ENCODE measurements at places on chromosomes 7 and 10.

- no peak for DNase-seq
These were observed 132.6 kb downstream of the ST7 start for GRCh38 chr7:117085769-117086463.

GRCh38 chr7:49773218-49773935, at the start of gene VWC2:
Gene VWC2, plus strand, starts transcription at chr7:49773638. Its CDS starts 1,798 bp downstream, at chr7:49775436.
- DNase-seq: no peak

- DNase-seq: no peak
These were observed 35.4 kb upstream of the ZNF107 start for GRCh38 chr7:64630496-64630895.

GRCh38 chr10:100637785-100638184, 102.0 kb downstream of the HIF1AN start:
- no peak for DNase-seq

- DNase-seq: peak; percentile 38
These were observed 43.4 kb downstream of the LDB3 start for GRCh38 chr10:86711513-86712316.

DNA sequence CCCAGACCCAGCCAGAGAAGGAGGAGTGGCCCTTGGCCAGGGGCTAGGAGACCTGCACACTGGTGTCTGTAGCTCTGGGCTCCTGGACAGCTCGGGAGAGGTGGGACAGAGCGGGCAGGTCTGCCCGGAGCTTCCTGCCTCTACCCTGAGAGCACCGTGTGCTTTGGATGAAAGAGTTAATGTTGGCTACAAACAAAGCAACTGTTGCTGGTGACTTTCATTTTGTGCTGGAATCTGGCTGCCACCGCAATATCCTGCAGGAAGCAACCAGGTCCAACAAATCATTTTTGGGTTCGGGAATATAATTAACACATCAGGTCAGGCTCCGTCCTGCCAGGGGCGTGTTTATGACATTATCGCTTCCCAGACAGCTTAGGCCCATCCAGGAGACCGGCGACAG, 441.8 kb upstream of the MKI67 start:
- no peak for DNase-seq

DNA sequence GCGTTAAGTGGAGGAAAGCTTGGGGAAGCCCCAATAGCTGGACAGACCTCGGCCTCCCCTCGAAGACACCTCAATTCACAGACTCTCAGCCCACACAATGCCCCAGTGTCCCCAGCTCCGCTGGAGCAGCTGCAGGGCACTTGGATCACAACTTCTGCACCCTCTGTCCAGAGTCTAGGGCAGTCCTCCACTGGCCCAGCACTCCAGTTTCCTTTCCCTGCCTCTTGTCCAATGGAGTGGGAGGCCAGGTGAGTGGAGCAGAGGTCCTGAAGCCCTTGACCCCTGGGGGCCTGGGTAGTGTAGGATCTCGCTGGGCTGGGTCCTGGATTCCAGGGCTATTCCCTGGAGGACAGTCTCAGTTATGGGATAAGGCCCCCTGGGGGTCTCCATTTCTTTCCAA, 11.9 kb downstream of the SFRP5 start:
- DNase-seq: no peak

GRCh38 chr7:55132890-55133551, 114.2 kb downstream of the EGFR start:
- no peak for DNase-seq

- DNase-seq: no peak
These were observed 90.2 kb downstream of the GPR85 start for GRCh38 chr7:112996331-112996871.

GRCh38 chr7:45389073-45389872, 184.9 kb upstream of the ADCY1 start:
- no peak for DNase-seq

DNA sequence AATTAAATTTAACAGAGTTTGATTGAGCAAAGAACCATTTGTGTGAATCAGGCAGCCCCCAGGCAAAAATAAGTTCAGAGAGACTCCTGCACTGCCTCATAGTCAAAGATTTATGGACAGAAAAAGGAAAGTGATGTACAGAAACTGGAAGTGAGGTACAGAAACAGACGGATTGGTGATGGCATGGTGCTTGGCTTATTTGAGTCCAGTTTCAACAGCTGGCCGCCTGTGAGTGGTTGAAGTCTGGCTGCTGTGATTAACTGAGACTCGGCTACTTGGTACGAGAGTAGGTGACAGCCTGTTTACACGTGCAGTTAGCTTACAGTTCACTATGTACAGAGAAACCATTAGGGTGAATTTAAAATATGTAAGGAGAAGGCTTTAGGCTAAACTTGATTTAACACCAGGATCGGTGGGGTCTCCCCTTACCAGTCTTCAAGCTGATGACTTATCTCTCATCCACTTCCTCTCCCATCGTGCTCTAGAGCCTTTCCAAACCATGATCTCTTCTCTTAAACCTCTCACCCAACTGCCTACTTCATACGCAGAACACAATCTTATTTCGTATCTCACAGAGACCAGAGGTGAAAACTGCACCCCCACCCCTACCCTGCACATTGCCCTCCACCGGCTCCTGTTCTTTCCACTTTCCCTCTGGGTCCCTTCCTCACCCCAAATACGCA, 5.0 kb upstream of the MSMB start:
- DNase-seq: no peak

- no peak for DNase-seq
These were observed 18.6 kb downstream of the SFTPD start for GRCh38 chr10:79930267-79930666.

- no peak for DNase-seq
These were observed 28.7 kb downstream of the ARMH3 start for GRCh38 chr10:102027261-102027660.

DNA sequence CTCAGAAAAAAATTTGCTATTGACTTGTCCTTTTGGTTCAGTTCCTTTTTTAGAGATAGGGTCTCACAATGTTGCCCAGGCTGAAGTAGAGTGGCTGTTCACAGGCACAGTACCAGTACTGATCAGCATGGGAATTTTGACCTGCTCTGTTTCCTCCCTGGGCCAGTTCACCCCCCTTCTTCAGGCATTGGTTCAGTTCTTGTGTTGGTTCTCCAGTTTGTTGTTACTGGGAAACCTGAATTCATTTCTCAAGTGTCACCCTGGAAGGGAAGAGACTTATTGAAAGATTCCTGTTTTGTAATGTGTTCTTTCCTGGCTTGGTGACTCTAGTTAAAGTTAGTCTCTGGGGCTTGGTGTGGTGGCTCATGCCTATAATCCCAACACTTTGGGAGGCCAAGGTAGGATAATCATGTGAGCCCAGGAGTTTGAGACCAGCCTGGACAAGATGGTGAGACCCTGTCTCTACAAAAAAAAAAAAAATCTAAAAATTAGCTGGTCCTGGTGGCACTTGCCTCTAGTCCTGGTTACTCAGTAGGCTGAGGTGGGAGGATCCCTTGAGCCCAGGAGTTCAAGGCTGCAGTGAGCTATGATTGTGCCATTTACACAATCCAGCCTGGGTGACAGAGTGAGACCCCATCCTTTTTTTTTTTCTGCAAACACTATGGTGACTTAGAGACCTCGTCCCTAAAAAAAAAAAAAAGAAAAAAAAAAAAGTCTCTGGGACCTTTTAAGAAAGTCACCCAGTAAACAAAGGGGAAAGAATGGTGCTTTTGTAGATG, 52.7 kb downstream of the CNNM2 start:
- DNase-seq: no peak

DNA sequence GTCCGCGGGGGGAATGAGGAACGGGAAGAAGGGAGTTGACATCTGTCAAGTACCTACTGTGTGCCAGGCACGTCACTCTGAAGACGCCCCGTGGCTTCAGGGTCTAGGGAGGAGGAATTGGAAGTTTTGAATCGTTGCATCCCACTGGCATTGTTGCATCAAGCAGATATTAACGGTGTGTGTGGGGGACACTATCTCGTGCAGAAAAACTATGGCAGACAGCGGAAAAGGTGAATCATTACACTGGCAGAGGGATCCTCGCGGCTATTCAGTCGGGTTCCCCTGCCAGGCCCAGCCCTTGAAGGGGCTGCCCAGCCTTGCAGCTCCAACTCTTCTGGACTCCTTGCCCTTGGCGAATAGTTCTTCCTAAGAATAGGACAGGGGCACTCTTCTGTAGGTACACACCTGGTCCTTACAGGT, 1.0 kb upstream of the KIAA1549 start:
- no peak for DNase-seq

- DNase-seq: no peak
These were observed 731.8 kb downstream of the SUGCT start for GRCh38 chr7:40866601-40867000.

DNA sequence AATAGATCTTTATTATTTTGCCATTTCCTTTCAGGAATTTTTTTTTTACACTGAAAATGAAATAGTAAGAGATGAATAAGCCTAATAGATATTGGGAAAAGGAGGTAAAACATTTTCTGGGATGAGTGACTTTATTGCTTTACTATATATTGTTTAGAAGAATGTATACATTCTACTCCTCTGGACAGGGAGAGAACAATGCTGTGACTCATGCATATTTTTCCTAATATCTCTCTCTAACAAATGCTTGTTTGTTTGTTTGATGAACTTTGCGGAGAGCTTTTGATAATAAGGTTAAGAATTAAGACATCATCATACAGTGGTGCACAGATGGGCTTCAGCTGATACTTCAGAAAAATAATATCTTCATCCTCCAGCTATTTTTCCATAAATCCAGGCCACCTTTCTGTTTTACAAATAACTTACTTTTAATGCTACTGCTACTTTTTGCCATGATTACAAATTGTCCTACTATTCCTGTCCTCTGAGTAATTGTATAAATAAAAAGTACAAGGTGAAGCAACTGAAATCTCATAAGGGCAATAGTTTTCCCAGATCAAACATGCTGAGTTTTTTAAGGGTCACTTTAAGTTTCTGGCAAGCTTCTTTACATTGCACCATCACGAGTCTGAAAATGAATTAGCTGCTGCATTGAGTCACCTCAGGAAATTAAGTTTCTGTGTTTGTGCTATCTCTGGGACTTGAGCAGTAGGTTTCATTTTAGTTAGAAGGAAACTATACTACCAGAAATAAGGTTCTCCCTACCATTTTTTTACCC, 207.3 kb upstream of the POT1 start:
- no peak for DNase-seq

- DNase-seq: no peak
These were observed 208.7 kb upstream of the FAM3C start for GRCh38 chr7:121604627-121605316.

DNA sequence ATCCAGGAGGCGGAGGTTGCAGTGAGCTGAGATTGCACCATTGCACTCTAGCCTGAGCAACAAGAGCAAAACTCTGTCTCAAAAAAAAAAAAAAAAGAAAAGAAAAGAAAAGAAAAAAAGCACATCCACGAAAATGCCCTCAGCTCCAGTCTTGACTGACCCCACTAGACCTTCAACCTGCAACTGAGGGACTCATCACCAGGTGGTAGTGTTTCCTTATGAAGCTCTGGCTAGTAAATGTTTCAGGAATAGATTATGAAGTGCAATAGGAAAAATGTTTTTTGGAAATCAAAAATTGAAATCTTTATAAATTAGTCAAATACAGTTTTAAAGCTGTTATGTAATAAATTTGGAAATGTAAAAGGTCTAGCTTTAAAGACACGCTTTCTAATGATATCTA, 22.4 kb downstream of the TLL2 start:
- no peak for DNase-seq

DNA sequence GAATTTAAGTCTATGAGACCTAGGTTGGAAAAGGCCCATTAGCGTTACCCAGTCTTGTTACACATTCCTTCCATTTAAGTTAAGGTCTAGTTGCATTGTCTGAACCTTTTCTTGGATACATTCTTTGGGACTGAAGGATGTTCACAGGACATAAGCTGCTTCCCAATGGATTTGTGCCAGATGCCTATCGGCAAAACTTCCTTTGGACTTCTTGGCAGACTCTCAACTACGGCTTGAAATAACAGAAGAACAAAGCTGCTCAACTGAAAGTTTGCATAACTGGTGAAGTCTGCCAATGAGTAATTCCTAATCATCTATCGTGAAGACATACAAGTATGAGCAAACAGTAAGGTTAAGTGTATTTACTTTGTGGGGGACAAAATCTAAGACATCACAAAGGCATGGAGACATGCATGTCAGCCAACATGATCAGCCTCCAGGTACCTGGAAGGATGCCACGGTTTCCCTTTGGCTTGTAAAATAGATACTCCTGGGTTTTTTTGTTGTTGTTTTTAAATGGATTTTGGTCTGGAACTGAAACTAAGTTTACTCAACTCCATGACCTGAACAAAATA, 35.4 kb downstream of the MALSU1 start:
- no peak for DNase-seq

DNA sequence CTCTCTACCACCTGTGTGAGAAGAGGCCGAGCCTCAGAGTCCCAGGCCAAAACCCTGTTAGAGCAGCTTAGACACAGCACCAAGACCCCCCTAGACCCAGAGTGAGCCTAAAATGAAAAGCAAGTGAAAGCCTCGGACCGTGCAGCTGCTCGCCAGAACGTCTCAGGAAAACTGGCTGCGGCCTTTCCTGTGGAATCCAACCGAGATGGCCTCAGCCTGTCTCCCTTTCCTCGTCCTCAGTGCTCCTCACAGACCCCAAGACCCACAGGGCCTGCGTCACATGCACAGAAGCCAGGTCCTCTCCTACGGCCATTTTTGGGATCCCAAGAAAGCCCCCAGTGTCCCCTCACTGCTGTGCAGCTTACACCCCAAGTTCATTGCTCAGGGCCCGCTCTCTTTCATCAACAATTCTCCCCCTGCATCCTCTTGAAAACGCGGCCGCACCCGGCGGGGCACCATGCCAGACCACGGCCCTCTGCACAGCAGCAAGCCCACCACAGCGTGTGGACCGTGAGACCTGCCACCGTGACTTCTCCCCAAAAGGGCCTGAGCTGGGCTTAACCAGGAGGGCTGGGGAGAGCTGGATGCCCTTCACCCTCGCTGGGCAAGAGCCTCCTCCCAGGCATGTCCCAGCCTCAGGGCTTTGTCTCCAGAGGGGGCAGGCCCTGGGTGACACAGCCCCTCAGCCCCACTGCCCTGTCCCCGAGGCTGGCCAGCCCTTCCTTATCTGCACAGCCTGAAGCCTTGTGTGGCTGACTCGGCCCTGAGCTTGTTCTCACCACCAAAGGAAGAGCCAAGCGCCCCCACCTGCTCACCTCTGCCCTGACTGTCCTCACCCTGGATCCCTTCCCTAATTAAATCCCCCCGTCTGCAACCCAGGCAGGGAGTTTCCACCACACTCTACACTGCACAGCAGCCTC, 142.9 kb downstream of the PTPRN2 start:
- no peak for DNase-seq

- no peak for DNase-seq
These were observed 414.2 kb upstream of the GALNT17 start for GRCh38 chr7:70717553-70718329.

DNA sequence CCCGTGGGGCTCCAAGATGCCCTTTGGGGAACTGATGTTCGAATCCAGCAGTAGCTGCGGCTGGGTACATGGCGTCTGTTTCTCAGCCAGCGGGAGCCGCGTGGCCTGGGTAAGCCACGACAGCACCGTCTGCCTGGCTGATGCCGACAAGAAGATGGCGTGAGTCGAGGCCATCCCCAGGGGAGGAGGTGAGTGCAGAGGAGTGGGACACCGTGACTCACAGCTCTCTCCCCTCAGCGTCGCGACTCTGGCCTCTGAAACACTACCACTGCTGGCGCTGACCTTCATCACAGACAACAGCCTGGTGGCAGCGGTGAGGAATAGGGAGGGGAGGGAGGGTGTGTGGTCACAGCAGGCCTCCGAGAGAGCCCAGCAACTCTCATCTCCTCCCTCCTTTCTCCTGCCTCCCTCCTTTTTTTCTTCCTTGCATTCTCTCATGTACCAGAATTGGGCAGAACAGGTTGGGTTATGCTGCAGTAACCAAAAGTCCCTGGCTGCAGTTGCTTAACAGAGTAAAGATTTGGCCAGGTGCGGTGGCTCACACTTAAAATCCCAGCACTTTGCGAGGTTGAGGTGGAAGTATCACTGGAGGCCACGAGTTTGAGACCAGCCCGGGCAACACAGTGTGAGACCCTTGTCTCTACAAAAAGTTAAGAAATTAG, 16.5 kb downstream of the ARPC1B start:
- no peak for DNase-seq

All from stimulated activated CD4-positive, alpha-beta T cell treated with anti-CD3 and anti-CD28 coated beads, Interleukin-2, amount 100 ng/mL, for 48 hours (primary cell).